ENCODE measurements at places on chromosomes 2 and 18. TPM values are rescaled to one million over a fixed set of nuclear protein-coding genes. Genes with fewer than 3 reads are reported as not detected.

The FBXO48 gene
- total RNA-seq = 1.2 TPM

DNA sequence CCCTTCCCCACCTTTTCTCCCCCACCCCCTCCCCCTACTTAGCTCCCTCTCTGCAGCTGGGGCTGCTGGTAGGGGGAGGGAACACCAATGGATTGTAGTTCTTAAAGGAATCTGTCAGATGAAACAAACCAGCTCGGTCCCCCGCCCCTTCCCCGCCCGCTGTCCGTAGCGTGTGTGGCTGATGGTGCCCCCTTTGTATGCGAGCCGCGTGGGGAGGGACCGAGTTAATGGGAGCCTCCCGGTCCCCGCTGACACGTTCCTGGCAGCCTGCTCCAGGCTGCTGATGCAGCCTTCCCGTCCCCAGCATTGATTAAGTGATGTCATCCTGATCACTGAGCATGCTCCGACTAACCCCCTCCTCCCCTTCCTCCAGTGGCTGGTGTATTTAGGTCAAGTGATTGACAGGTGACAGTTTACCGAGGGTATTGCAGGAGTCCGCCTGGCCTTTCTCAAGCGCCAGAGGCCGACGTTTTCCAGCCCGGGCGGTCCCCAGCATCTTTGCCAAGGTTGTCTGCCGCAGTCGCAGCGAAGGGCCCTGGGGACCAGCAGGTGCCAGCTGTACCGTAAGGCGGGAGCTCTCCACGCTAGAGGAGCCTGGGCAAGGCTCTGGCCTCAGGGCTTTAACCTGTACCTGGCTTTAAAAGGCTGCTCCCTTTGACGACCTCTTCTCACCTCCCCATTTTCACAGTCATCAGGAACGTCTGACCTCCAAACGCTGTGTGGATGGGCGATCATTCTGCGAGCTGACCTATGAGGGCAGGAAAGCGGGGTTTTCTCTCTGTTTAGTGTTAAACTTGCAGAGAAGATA lies 1.8 kb downstream of the KIF5C start:
- H3K27me3 ChIP-seq = peaks cover 13% of the 10 kb centered on the region
- peaks cover 6% of the 10 kb centered on the region for H3K36me3 ChIP-seq
- peak; percentile 73 for DNase-seq
- no peak overlapping the region for H3K27ac ChIP-seq

DNA sequence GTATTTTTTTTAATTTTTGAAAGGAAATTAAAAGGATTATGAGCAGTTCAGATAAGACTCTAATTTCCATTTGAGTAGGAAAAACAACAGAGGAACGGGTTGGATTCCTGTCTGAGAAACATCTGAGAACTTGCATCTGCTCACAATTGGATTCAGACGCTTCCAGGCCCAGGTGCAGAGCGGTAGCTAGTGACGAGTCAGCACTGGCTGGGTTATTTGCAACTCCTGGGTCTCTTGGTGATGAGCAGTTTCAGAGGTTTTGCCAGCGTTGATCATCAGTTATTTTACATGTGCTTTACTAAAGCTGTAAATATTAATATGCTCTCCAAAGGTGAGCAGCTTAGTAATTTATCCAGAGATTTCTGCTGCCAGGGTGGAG lies 39.1 kb upstream of the B3GNT7 start:
- H3K27ac ChIP-seq = no peak overlapping the region
- no peak for DNase-seq
- H3K4me3 ChIP-seq = no peak overlapping the region
- no peaks in the 10 kb centered on the region for H3K27me3 ChIP-seq
- no peaks in the 10 kb centered on the region for H3K36me3 ChIP-seq
- peaks cover under 1% of the 10 kb centered on the region for H3K4me1 ChIP-seq

The DUSP2 gene
- 463 TPM for total RNA-seq

DNA sequence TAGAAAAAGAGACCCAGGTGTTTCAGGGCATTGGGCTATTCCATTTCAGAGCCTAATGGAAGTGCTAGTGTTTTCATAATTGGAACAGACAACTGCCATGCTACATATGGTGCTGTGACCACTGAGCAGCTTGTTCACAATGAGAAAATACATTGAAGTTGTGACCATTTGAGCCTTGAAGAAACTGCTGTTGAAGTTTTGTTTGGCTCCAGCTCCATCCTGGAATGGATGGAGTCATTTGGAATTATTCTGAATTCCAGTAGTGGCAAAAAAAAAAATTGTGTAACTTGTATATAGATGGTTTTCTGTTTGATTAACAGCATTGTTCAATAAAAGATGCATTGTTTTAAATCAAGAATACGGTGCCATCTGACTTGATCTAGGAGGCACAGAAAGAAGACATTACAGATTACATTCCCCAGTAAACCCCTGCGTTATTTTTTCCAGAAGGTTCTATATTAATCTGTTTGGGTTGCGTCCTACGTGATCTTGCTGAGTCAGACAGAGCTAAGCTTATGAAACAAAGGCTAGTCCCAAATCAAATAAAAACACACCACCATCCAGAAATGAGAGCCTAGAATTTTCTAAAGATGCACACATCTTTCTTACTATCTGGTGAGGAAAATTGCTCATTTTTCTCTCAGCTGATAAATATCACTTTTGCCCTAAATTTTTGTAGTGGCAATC lies 19.2 kb downstream of the FMNL2 start:
- no peak overlapping the region for H3K27ac ChIP-seq
- H3K4me1 ChIP-seq = no peaks in the 10 kb centered on the region
- H3K36me3 ChIP-seq = no peaks in the 10 kb centered on the region

The KIF5C gene
- total RNA-seq = 24.5 TPM

DNA sequence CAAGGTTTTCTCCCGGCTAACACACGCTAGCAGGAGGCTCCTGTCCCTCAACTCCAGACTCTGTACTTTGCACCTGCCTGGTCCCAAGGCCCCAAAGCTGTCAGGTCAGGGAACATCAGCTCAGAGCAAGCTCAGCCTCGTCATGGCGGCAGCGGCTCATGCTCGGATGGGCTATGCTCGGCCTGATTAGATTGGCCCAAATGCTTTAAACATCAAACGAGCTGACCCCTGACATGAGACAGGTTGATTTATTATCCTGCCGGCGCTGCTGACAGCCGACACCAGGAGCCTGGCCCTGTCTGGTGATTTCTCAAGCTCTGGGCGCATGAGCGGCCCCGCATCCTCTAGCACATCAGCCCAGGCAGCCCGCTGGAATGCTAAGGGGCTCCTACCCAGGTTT lies 436.4 kb downstream of the EIPR1 start:
- no peak for DNase-seq
- H3K4me3 ChIP-seq = no peak overlapping the region
- H3K27me3 ChIP-seq = peaks cover 5% of the 10 kb centered on the region
- H3K36me3 ChIP-seq = peaks cover 1% of the 10 kb centered on the region

GRCh38 chr18:45165176-45165713 lies 450.0 kb upstream of the SLC14A2 start:
- DNase-seq = no peak
- no peaks in the 10 kb centered on the region for H3K4me1 ChIP-seq
- no peaks in the 10 kb centered on the region for H3K36me3 ChIP-seq
- no peak overlapping the region for H3K27ac ChIP-seq
- H3K4me3 ChIP-seq = no peak overlapping the region

The TRAK2 gene
- total RNA-seq = 10.4 TPM

DNA sequence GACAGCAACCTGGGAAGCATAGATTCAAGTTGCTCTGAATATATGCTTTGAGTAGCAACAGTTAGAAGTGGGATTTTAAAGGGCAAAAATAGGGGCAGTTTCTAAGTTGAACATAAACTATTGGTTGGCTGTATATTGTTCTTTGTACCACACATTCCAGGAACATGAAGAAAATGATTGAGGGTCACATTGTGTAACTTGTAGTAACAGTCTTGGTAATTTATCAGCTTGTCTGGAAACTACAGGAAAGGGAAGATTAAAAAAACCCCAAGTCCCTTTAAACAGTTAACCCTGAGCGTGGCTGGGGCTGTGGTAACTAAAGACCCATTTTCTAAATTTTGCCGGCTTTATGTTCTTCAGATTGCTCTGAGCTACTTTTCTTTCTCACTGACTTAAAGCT lies 7.4 kb downstream of the PLEKHB2 start:
- peaks cover 69% of the 10 kb centered on the region for H3K4me1 ChIP-seq
- H3K4me3 ChIP-seq = no peak overlapping the region
- no peak for DNase-seq

- no peak overlapping the region for H3K27ac ChIP-seq
- peaks cover 5% of the 10 kb centered on the region for H3K36me3 ChIP-seq
- H3K4me3 ChIP-seq = no peak overlapping the region
- no peak for DNase-seq
- no peaks in the 10 kb centered on the region for H3K4me1 ChIP-seq
Measured at GRCh38 chr2:200534572-200534971, 8.6 kb downstream of the SGO2 start.

The DNER gene
- total RNA-seq = not detected

DNA sequence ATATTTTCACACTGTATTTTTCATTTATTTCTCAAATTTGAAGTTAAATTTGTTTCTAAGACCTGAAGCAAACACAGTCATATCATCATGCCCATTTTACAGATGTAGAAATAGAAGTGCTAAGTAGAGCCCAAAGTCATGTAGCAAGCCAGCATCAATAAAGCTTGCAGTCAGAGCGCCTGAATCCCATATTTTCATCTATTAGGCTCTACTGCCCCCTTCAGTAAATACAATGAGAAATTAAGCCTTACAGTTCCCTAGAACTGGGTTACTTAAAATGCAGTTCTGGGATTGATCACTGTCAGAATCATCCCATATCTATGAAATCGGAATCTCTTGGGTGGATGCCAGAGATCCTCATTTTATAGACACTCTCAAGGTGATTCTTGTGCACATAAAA lies 419.9 kb downstream of the TGIF1 start:
- no peaks in the 10 kb centered on the region for H3K36me3 ChIP-seq
- H3K27me3 ChIP-seq = peaks cover 16% of the 10 kb centered on the region
- H3K27ac ChIP-seq = no peak overlapping the region
- H3K4me3 ChIP-seq = no peak overlapping the region

The CCDC150 gene
- total RNA-seq = 10.1 TPM

The CHCHD5 gene
- total RNA-seq = 43.5 TPM

- H3K27ac ChIP-seq = no peak overlapping the region
- H3K4me3 ChIP-seq = no peak overlapping the region
- no peaks in the 10 kb centered on the region for H3K4me1 ChIP-seq
- peaks cover 16% of the 10 kb centered on the region for H3K36me3 ChIP-seq
- no peaks in the 10 kb centered on the region for H3K27me3 ChIP-seq
- no peak for DNase-seq
Measured at GRCh38 chr2:200498402-200499162, 11.3 kb downstream of the KCTD18 start.

The GAREM1 gene
- total RNA-seq = 0.35 TPM

- H3K4me3 ChIP-seq = no peak overlapping the region
- no peaks in the 10 kb centered on the region for H3K36me3 ChIP-seq
- H3K27ac ChIP-seq = no peak overlapping the region
Measured at GRCh38 chr18:48074929-48075706, 144.7 kb upstream of the SMAD2 start.

DNA sequence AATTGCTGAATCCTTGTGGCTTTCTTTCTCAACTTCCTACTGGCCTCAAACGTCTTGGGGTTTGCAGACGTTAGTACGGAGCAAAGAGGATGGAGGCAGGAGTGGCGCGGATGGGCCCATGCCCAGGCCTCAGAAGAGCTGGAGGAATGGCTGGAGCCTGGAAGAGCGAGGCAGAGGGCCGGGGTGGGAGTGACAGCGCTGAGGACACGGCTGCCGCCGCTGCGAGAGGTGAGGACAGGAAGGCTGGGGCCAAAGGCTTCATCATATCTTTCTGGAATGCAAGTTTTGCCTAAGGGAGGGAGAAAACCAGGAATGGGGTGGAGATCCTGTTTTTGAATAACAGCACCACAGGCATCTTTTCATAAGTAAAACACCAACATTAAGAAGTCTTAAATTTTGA lies 178.5 kb upstream of the SESTD1 start:
- no peaks in the 10 kb centered on the region for H3K4me1 ChIP-seq
- H3K27ac ChIP-seq = no peak overlapping the region
- H3K4me3 ChIP-seq = no peak overlapping the region
- peaks cover 20% of the 10 kb centered on the region for H3K27me3 ChIP-seq
- H3K36me3 ChIP-seq = no peaks in the 10 kb centered on the region

- no peak for DNase-seq
- H3K27me3 ChIP-seq = peaks cover 24% of the 10 kb centered on the region
- no peak overlapping the region for H3K4me3 ChIP-seq
- H3K4me1 ChIP-seq = no peaks in the 10 kb centered on the region
- H3K36me3 ChIP-seq = no peaks in the 10 kb centered on the region
- H3K27ac ChIP-seq = no peak overlapping the region
Measured at GRCh38 chr18:50179465-50179864, 15.5 kb downstream of the MYO5B start.

The LAMA1 gene
- not detected for total RNA-seq

The MYO7B gene
- 0.37 TPM for total RNA-seq
